ENCODE measurements at places on chromosomes 1 and 21.

- no peak for DNase-seq
Measured at GRCh38 chr1:193705554-193705981, 519.2 kb upstream of the B3GALT2 start.

- no peak for DNase-seq
Measured at GRCh38 chr21:33207449-33208149, 22.1 kb upstream of the IFNAR2 start.

DNA sequence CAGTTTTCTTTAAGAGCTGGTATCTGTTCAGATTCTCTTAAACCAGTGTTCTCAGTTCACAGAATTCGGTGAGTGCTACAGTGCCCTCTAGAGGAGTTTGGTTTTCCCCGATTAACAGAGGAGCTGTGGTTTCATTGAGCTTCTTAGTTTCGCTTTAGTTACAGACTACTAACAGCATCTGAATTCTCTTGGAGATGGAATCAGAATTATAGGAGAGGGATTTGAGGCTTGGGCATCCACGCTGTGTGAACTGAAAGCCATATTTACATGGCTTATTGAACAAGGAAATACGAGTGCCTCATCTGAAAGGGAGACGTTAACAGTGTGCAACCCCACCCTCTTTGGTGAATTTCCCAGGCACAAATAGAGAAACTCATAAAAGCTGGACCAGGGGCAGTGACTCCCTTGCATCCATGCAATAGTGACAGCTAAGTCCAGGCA is 202.0 kb downstream of the USH2A start:
- DNase-seq, result no peak

GRCh38 chr1:29630756-29631155 is 394.4 kb downstream of the PTPRU start:
- no peak for DNase-seq

DNA sequence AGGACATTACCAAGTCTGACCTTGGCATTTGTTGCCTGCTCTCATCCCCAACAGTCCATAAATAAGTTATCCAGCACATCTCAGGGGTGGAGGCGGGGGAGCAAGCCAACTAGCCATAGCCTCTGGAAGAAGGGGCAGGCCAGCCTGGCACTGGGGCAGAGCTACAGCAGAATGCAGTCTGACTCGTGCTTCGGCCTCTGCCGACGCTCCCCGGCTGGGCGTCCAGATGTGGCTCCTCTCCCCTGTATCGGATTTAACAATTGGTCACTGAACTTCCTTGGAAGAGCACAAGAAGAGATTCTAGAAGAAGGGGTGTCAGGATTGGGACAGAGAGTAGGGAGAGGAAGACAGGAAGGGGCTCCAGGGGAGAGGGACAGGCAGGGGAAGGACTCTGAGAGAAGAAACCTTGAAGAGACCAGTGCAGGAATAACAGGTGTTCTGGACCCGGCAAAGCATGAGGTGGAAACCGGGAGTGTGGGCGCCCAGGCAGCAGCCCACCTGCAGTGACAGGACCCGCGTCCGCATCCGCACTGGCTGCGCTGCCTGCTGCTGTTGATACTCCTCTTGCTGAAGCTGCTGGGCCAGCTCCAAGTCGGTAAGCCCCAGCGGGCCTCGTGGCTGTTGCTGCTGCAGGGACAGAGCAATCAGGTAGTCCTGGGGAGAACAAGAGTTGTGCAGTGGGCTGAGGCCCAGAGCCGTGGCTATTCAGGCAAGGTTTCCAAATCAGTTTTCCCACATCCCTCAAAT is 9.4 kb downstream of the MINDY1 start:
- no peak for DNase-seq

- DNase-seq, result no peak
Measured at GRCh38 chr21:40404396-40404800, 442.6 kb downstream of the DSCAM start.

GRCh38 chr1:31400393-31400792 is 12.6 kb upstream of the SERINC2 start:
- DNase-seq, result no peak

DNA sequence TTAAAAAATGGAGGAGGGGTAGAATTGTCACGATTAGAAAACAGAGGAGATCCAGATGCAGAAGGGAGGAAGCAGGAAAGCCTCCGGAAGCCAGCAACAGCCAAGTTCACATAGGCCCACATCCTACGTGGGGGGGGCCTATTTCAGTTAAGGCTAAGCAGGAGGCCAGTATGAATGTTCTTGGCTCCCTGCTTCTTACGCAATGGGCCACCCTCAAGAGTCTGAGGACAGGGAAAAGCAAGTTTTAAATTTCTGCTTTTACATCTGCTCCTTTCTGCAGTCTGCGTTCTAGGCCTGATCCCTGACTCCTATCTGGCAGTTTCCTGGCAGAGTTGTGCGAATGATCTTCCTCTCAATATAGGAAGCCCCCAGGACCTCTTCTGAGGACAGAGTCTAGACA is 30.6 kb downstream of the RABIF start:
- no peak for DNase-seq
